ENCODE measurements at places on chromosomes 1 and 21.

- DNase-seq: no peak
Measured at GRCh38 chr1:12107718-12108117, 44.6 kb downstream of the TNFRSF8 start.

DNA sequence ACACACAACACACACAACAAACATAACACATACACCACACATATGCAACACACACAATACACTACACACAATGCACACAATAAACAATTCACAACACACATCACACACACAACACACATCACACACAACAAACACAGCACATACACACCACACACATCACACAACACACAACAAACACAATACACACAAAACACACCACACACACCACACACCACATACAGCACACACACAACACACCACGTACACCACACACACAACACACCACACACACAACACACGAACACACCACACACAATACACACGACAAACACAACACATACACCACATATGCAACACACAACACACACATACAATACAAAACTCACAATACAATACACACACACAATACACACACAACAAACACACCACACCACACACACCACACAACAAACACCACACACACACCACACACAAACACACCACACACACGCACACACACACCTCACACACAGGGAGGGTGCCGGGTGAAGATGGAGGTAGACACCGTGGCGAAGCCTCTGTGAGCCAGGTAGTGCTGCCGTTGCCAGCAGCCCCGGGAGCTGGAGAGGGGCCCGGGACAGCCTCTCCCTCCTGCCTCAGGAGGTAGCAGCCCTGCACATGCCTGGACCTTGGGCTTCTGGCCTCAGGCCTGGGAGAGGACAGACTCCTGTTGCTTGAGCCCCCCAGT is 30.4 kb upstream of the C1orf174 start:
- no peak for DNase-seq

- DNase-seq: no peak
Measured at GRCh38 chr1:242525360-242525722, 844 bp upstream of the PLD5 start.

- DNase-seq: no peak
Measured at GRCh38 chr1:89699451-89699986, 66.6 kb downstream of the LRRC8C start.

GRCh38 chr1:85894651-85895050 is 186.4 kb upstream of the ZNHIT6 start:
- no peak for DNase-seq

- DNase-seq: no peak
Measured at GRCh38 chr1:195960580-195960979, 647.7 kb downstream of the KCNT2 start.

- DNase-seq: no peak
Measured at GRCh38 chr1:231494439-231495110, 33.9 kb upstream of the TSNAX start.

- DNase-seq: no peak
Measured at GRCh38 chr1:88210103-88210787, 473.8 kb upstream of the PKN2 start.

GRCh38 chr1:159492575-159493323 is 43.1 kb downstream of the OR10J5 start:
- DNase-seq: no peak

DNA sequence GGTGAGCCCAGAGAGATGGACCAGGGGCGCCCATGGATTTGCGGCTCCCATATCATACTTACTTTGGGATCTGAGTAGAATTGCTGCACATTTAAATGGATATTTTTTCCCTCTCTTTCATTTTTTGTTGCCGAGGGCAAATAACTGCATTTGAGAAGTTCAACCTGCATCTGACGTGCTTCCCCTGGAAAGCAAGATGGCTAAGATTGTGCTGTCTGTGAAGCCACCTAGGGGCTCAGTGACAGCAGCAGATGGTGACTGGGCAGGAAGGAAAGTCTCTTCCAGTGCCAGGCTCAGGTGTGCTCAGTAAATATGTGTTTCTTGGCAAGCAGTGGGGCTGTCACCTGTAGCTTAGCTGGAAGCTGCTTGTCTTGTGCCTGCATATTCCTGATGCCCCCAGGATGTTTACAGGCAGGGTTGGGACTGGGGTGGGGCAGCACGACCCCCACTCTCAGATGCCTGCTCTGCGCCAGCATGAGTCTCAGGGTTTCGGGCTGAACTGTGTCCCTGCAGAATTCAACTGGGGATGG is 59.8 kb upstream of the ETV3 start:
- no peak for DNase-seq

GRCh38 chr1:51175278-51175677 is 60.8 kb upstream of the RNF11 start:
- no peak for DNase-seq

DNA sequence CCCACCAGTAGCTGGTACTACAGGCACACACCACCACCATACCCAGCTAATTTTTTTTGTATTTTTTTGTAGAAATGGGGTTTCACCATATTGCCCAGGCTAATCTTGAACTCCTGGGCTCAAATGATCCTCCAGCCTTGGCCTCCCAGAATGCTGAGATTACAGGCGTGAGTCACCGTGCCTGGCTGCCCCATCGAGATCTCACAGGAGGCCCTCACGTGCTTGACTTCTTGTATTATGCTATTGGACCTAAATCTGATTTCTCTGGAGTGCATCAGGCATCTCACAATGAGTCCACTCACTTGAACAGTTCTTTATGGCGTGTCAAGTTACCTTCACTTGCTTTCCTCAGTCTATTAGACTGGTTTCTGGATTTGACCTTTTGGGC is 9.3 kb upstream of the RSRP1 start:
- no peak for DNase-seq

All from activated CD4-positive, CD25-positive, alpha-beta regulatory T cell treated with anti-CD3 and anti-CD28 coated beads, Interleukin-2, amount 50 U/mL, for 16 hours (primary cell).